ENCODE measurements at places on chromosomes 5 and 9.

GRCh38 chr5:176732306-176732705 lies 78.1 kb upstream of the UNC5A start:
- DNase-seq, result no peak

GRCh38 chr5:1448511-1449011 lies 3.3 kb upstream of the SLC6A3 start:
- no peak for DNase-seq

DNA sequence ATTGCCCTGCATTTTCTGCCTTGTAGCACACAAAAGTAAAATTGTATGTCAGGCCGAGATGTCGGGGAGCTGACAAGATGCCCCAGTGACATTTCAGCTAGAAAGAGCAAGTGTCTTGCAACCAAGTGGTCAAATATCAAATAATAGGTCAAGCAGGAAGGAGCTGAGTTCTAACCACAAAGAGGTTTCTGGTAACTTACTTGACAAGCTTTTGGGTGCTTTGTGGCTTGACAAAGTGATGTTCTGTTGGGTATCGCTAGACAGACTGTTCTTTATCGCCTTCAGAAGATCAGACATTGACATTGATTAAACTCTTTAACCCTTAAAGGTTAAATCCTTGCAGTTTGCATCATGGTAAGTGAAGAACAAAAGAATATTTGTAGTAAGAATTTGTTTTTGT lies 419.9 kb downstream of the CCDC171 start:
- DNase-seq, result no peak

- DNase-seq, result no peak
Measured at GRCh38 chr5:172447646-172448365, 6.5 kb downstream of the SH3PXD2B start.

- no peak for DNase-seq
Measured at GRCh38 chr9:131530546-131530919, 530 bp downstream of the UCK1 start.

- no peak for DNase-seq
Measured at GRCh38 chr9:1366276-1366675, 316.1 kb downstream of the DMRT2 start.

- no peak for DNase-seq
Measured at GRCh38 chr5:54820346-54821134, 164.9 kb downstream of the ESM1 start.
